HFFc6 (cell line): ENCODE measurements at places on chromosomes 12 and 14. TPM values are rescaled to one million over a fixed set of nuclear protein-coding genes. Genes with fewer than 3 reads are reported as not detected.

CLEC4A gene
- 0.18 to 0.44 TPM (median 0.36 TPM) in 3 replicates for total RNA-seq

DNA sequence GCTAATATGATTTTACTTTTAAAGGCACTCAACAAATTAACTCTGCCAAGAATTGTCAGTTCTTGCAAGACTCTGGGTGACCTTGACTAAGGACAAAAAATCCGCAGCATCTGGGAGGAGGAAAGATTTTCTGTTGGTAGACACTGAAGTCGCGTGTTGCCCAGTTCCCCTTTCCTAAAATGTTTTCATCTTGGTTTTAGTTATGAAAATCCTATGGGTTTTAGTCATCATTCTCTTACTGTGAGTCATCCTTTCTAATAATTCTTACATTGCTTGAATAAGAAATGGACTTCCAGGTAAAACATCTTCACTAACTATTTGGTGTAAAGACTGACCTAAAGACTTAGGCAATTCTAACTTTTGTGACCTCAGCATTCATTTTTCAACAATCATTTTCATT, 9.1 kb downstream of the GSG1 start:
- peak; percentile 50 for DNase-seq

GRCh38 chr14:105028251-105028927, 7.5 kb upstream of the CDCA4 start:
- peak; percentile 32 for DNase-seq

DNA sequence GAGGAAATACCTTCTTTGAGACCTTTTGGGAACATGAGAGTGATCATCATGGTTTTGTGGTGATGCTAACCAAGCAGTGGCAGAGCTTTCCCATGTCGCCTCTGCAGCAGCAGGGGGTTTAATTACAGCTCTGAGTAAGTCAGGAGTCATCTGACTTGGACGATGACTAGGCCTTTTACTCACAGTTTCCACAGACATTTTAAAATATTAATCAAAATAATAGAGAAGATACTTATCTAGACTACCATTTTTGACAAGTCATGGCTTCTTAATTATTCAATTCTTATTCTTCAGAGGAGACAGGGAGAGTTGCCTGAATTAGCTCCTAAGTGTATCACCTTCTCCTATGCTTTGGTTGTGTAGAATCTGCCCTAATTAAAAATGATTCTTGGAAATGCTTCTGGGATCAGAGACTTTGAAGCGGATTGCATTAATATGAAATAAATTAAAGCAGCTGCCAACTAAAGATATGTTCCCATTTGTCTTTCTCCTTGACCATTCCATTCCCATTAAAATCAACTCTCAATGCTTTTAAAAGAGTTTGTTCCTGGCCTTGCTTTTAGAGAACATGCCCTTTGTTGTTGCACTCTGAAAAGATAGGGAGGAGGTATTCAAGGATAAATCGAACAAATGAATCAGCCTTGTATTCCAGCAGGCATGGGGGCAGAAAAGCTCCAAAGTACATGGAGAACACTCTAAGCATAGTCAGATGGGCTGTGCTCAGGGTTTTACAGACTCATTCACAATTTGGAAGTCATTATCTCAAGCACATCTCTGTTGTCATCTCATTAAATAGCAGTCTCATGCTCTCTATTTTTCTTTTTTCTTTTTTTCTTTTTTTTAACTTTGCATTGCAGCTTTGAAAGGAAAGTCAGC, 7.7 kb upstream of the IFNG-AS1 start:
- DNase-seq: peak; percentile 93

- DNase-seq: no peak
Observed at GRCh38 chr12:20453756-20454310, 85.5 kb downstream of the PDE3A start.
